Activated naive CD8-positive, alpha-beta T cell treated with anti-CD3 and anti-CD28 coated beads, Interleukin-2, amount 50 U/mL, for 24 hours (primary cell): ENCODE measurements at places on chromosomes 1 and 21.
A peak's percentile ranks its signal among the peaks of the same experiment; 100 is the strongest.

GRCh38 chr1:215321802-215322201 lies 239.3 kb downstream of the KCNK2 start:
- no peak for DNase-seq

- DNase-seq, result no peak
Measured at GRCh38 chr1:31699341-31699891, 4.4 kb downstream of the COL16A1 start.

DNA sequence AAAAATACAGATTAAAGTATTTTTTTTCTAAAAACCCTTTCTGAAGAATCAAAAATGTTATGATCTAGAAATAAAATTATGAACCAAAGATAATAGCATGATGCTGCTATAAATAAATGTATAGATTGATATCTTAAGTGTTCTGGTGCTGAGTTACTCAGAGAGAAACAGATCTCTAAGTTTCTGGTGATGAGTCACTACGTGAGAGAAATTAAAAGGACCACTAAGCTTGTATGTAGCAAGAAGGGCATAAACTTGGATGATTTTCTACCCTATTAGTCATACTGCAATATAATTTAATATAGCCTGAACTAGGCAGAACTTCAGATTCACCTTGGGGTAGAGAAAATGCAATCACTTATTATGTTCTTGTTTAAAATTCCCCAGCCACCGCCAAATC lies 514.8 kb downstream of the AMY1C start:
- no peak for DNase-seq

- DNase-seq, result peak; percentile 64
Measured at GRCh38 chr1:17606826-17607440, 67.4 kb downstream of the ARHGEF10L start.

- no peak for DNase-seq
Measured at GRCh38 chr1:88284066-88284465, 400.0 kb upstream of the PKN2 start.

GRCh38 chr1:202616355-202616915 lies 93.8 kb downstream of the SYT2 start:
- no peak for DNase-seq

DNA sequence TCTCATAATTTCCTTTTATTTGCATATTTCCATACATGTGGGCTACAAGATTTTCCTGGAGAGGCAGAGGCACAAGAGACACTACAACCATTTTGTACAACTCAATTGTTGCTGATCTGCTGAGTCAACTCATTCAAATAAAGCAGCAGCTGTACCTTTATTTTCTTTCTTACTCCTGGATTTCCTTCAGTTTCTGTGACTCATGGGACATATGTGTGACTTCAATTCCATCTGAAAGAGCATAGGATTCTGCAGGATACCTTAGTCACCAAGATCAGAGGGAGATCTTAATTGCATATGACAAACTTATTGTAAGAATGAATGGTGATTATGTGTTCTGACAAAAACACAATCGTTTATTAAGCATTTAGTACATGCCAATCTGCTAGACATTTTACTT lies 2219.4 kb downstream of the NCAM2 start:
- DNase-seq, result no peak

GRCh38 chr1:225815526-225816178 lies 5.7 kb downstream of the EPHX1 start:
- no peak for DNase-seq

GRCh38 chr1:228373004-228373680 lies 33.5 kb downstream of the TRIM11 start:
- DNase-seq, result no peak

DNA sequence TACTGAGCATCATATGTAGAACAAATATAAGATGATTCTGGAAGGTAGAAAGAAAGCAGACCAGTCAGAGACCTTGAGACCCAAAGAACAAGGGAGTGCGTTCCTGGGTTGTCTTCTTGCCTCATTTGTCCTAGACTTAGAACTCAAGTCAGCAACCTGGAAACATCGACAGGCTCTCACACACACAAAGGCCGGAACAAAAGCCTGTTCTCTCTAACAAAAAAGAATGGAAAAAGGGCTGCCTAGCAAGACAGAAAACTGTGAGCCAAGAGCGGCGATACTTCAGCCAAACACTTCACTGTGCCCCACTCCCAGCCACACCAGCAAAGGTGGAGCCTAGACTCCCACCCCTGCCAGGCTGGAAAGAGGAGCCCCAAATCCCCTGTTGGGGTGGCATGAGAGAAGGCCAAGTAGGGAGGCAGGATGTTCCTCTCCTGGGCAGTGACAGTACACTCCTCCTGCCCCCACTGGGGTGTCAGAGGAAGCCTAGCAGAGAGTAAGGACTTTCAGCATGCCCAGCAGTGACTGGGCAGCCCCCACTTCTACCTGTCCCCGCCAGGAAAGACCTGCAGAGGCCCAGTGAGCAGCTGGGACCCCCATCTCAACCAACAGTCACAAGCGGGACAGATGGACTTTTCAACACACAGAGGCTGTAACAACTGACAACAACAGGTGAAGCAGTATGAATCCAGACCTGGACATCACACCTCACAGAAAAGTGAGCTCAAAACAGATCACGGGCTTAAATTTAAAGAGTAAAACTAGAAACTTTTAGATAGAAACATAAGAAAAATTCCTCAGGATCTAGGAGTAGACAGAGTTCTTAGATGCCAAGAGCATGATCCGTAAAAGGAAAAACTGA lies 33.0 kb downstream of the MRAP start:
- no peak for DNase-seq

GRCh38 chr21:34771512-34772028 lies 102.8 kb downstream of the CLIC6 start:
- no peak for DNase-seq

GRCh38 chr1:224637515-224637914 lies 21.4 kb downstream of the CNIH3 start:
- no peak for DNase-seq

DNA sequence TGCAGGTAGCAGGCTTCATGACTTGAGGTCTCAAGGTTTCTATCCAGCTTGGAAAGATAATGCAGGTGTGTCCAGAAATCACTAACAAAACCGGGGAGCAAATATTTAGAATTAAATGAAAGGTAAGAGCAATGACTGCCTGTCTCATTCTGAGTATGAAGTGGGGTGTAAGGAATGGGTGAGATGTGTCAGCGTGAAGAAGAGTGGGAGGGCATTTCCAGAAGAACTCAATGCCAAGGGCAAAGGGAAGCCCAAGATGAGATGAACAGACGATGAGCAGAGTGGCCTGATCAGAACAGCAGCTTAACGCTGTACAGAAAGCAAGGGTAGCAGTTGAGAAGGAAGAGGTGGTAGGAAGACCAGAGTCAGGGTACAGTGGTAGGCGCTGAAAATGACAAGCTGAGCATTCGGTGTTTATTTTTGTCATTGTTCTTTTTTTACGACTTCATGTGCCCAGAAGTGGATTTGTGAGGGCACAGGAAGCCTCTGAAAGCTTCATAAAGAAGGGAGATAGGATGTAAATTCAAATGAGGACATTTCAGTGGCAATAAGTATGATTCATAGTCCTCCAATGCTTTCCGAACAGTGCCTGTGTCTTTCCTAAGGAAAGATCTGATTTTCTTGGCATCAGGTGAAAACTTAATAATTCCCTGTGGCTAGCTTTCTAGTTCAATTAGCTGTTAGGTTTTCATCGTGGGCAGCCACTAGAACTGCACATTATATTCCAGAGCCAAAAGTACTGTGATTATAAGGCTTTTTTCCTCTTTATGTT lies 190.5 kb downstream of the APP start:
- no peak for DNase-seq

GRCh38 chr1:3000671-3001470 lies 20.4 kb upstream of the ACTRT2 start:
- no peak for DNase-seq

DNA sequence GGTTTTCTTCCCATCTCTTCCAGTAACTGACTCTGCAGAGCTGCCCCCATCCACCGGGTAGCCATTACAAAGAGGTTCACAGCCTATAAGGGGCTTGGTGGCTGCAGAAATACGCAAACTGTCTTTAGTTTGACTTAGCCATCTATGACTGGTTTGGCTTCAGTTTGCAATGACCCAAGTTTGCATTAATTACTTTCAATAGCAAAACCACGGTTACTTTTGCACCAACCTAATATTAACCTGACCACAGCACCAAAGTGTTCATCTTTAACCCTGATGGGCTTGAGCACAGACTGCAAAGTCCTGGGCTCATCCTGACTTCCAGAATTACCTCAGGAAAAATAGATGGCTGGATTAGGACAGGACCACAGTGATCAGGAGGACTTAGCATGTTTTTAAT lies 2.2 kb upstream of the HAO2 start:
- no peak for DNase-seq

- DNase-seq, result no peak
Measured at GRCh38 chr1:112743174-112744008, 28.3 kb upstream of the PPM1J start.

- no peak for DNase-seq
Measured at GRCh38 chr1:33709783-33710718, 153.8 kb upstream of the HMGB4 start.
